Spleen (tissue), 13 donors: ENCODE measurements at places on chromosomes 13 and 19. TPM values are rescaled to one million over a fixed set of nuclear protein-coding genes. Genes with fewer than 3 reads are reported as not detected.

- DNase-seq = no peak
These were observed 1096.8 kb upstream of the PCDH20 start for GRCh38 chr13:62512194-62513141.

Gene FLT1
- 68.3 TPM for total RNA-seq

Gene OR10H1
- total RNA-seq = not detected

GRCh38 chr13:108126056-108126455 is 89.3 kb downstream of the LIG4 start:
- DNase-seq = no peak

- peak; percentile 96 for DNase-seq
These were observed 11.8 kb upstream of the CSNK1G2 start for GRCh38 chr19:1929021-1929742.

DNA sequence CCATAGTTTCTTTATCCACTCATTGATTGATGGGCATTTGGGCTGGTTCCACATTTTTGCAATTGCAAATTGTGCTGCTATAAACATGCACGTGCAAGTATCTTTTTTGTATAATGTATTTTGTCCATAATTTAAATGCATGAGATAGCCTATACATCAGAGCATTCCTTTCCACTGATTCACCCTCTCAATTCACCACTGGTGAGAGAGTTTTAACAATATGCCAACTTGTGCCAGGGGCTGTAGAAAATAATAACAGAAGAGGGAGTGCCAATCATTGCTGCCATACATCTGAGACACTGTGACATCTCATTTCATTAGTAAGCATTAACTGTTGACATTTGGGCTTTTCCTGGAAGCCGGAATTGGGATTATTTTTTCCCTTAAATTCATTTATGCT is 125.1 kb downstream of the RAP2A start:
- DNase-seq = no peak

Gene VSIG10L
- total RNA-seq = 2.2 TPM
